Astrocyte of the cerebellum (primary cell): ENCODE measurements at places on chromosomes 7 and 10.
A peak's percentile ranks its signal among the peaks of the same experiment; 100 is the strongest.

GRCh38 chr7:100106633-100107032, 5.2 kb downstream of the AP4M1 start:
- no peak for DNase-seq

DNA sequence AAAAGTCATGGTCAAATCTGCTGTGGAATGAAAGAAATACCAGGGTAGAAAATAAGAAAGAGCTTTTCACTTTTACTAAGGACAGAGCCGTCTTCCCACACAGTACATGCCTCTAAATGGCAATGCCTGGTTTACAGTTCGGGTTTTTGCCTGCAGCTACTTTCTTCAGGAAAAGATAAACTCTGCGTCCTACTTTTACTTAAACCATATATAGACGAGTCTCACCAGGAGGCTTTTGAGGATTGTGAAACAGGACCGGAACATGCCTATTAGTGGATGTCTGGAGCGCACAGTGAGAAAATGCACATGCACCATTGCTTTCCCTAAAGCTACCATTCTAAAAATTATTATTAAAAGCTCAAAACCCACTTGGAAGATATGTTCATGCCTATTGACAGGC, 70.5 kb downstream of the KLF6 start:
- no peak for DNase-seq

DNA sequence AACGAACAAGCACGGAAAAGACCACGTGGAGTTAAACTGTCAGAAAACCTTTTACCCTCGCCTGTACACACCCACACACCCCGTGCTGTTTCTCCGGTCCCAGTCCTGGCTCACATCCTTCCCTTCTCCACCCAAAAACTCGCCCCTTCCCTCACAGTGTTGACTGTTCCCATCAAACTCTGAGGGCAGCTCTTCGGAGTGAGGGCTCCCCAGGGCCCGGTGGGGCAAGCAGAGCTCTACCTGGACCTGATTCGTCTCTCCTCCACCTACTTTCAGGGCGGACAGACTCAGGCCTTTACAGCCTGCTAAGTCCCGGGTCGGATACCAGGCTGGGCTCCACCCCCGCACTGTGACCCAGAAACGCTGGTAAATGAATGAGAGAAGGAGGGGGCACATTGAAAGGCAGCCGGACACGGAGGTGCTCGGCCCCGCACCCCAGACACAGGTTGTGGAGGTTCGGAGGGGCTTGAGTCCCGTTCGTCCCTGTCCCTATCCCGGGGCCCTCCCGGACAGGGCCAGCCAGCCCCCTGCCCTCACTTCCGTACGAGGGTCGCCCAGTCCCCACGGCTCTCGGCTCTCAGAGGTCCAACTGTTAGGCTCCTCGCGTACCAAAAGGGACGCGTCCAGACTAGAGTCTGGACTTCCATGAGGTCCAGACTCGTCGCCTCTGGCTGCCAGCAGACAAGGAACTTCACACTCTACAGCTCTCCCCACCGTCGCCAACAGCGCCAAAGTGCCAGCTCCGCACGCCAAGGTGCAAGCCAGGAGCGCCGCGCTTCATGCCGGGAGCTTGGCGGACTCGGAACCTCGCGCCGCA, 31.7 kb upstream of the ASL start:
- no peak for DNase-seq

- DNase-seq, result no peak
These were observed 108.2 kb downstream of the CTNNA3 start for GRCh38 chr10:67587771-67588170.

- DNase-seq, result no peak
These were observed 149.5 kb downstream of the PPP1R9A start for GRCh38 chr7:95056901-95057300.

DNA sequence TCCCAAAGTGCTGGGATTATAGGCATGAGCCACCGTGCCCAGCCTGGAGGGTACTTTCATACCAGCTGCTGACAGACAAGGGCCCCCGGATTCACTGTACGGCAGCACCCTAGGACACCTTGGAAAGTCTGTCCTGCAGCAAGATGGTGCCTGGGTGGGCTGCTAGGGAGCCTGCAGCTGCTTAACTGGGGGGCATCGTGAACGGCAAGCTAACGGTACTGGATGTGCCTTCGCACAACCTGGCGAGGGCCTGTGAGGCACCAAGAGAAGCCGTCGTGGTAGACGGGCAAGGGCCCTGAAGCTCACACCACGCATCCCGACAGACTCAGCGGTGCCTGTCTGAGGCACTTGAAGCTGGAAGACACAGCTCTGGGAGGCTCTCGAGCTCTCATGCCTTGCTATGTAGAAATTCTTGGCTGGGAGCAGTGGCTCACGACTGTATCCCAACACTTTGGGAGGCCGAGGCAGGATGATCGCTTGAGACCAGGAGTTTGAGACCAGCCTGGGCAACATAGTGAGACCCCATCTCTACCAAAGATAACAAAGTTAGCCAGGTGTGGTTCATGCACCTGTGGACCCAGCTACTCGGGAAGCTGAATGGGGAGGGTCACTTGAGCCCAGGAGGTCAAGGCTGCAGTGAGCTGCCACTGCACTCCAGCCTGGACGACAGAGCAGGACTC, 9.4 kb downstream of the BRAT1 start:
- no peak for DNase-seq

GRCh38 chr10:32246685-32247084, 100.3 kb downstream of the EPC1 start:
- DNase-seq, result no peak

GRCh38 chr10:14565199-14565598, 209.5 kb downstream of the FAM107B start:
- no peak for DNase-seq

DNA sequence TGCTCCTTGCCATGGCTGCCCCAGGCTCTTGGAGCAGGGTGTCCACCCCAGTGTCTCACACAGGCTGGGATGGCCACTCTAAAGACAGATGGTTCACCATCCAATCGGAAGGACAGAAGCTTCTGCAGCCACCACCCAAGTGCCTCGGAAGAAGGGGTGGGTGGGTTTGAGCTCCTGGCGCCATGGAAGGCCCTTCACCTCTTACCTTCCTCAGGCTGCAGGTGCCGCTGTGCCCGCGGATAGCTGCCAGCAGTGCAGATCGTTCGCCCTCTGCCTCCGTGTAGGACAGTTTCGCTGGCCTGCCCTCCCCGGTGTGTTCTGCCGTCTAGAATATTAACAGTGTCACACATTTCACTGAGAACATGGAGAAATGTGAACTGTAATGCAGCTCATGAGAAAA, 243.6 kb upstream of the GRB10 start:
- no peak for DNase-seq

DNA sequence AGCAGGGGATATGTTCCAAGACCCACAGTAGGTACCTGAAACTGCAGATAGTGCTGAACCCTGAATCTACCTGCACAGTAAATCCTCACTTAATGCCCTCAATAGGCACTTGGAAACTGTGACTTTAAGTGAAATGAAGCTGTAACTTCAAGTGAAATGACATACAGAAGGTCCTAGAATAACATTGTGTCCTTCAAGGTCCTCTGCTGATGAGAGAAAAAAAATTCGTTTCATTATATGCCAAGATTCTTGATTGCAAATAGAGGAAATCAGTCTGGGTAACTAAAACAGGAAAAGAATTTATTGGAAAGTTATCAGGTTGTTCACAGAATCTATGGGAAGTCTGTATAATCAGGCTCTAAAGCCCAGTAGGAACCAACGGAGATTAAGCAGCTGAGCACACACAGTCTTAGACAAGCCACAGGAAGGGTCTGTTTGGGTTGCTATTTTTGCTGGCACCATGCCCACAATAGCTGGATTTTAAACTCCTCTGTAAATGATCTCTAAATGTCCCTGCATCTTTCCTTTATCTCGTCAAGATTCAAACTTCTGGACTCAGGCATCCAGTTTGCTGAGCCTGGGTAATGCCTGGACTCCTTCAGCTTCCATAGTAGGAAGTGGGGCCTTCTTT, 57.5 kb downstream of the EXOC4 start:
- no peak for DNase-seq

DNA sequence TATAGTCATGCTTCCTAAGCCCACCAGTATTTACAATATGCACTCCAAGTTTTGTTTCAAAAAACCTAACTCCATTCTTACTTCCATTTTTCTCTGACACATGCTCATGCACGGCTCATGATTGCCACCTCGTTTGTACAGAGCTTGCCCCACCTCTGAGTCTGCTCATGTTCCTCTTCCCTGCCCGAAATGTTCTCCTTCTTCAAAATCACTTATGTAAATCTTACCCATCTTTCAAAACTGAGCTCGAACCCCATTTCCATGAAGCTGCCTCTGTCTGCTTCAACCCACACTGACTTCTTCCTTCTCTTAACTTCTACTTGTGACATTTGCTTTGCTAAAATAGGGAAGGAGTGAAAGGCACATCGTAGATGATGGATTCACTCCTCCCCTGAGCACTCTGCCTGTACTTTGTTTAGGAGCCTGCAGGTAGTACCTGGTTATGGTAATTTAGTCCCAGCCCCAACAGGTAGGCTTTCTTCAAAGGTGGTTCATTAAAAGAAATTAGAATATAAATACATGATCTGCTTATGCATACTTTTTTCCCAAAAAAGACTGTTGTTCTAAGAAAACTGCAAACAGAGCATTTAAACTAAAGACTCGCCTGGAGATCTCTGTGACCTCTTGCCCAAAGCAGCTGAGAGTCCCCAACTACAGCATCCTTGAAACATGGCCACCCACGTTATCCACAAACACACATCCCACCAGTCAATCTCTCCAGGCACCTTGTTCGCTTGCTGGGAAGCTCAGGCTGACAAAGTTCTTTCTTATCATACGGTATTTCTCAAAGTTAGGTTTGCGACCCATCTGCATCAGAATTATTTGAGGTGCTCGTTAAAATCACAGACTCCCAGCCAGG, 172.0 kb downstream of the DGKI start:
- DNase-seq, result no peak

DNA sequence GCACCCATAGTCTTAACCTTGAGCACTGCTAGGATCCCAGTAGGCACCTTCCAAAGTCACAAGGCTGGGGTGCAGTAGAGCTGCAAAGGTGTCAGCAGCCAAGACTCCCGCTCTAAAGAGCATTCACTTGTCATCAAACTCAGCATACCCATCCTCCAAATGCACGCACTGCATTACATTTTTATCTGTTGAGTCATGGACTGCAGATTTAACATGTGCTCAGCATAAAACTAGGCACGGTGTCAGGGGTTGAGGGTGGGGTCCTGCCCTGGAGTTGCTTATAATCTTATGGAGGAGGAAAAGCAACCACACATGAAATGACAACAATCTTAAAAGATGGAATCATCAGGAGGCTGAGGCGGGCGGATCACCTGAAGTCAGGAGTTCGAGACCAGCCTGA, 102.6 kb downstream of the PARP12 start:
- DNase-seq, result no peak

DNA sequence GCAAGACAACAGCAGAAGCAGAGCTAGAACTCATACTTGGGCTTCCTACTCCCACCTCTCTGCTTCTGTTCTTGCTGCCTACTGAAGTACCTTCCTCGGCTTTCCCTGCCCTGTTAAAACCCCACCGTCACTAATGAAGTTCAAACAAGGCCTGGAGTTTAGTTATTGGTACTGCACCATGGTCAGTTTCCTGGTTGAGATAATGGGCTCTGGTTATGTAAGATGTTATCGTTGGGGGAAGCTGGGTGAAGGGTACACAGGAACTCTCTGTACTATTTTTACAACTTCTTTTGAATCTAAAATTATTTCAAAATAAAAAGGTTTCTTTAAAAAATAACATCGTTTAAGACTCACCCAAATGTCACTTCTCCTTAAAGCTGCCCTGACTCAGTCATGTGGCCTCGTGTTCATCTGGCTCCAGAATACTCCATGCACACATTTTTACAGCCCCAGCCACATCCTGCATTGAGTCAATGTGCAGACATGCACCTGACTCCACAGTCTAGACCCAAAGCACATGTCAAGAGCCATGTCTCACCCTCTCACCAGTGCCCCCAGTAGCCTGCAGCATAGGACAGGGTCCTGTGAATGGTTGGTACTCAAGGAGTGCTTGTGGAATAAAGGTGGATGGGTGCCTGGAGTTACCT, 36.9 kb upstream of the AQP1 start:
- no peak for DNase-seq

GRCh38 chr10:35579726-35580422, 25.3 kb upstream of the GJD4 start:
- no peak for DNase-seq

DNA sequence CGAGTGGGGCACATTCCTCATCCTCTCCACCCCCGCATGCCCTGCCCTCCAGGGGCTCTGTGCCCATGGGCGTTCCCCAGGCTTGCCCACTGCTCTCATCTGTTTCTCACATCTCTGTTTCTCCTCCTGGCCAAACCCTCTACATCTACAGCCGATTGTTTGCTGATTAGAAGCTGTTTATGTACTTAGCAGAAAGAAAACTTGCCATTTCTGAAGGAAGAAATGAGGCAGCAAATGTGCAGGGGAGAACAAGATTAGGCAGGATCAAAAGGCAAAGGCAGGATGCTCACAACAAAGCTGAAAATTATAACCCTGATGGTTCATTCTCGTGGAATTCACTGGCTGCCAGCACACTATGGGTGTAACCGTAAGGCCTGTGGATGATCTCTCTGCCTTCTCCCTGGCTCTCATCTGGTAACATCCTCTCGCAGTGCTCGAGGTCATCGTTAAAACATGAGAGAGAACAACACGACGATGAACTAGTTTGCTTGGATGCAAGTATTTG, 111.6 kb upstream of the KLF14 start:
- DNase-seq, result peak; percentile 9

GRCh38 chr10:71694039-71694501, 25.5 kb downstream of the C10orf105 start:
- DNase-seq, result no peak

DNA sequence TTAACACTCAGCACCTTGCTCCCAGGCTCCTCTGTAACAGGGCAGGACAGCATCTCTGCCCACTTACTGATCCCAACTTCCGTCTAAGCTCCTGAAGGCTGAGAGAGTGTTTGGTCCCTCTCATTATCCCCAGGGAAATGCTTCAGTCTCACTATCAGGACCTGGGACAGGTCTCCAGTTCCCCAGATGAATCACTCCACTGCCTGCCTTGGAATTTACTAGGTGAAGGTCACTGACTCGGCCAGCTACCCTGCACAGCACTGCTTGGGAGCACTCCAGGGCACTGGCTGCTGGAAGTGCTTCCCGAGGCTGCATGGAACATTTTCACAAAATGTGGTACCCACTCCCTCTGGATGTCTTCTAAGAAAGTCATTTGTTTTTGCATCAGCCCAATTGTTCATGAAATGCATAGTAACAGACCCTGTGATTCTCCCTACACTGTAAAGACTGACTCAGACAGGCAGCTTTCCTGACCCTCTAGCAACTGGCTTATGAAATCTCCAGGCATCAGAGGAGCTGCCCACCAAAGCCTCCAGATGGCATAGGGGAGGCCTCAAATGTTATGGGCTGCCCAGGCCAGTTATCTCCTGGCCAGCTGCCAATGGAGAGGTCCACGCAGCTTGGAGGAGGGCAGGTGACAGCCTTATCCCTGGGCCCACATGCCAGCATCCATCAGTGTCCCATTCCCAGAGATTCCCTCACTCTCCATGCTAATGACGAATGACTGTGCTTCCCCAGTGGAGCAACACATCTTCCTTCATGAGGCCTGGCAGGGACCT, 89.1 kb downstream of the GFRA1 start:
- no peak for DNase-seq
